A549 treated with Mapracorat at 1 μM for 4 hours (cell line): ENCODE measurements at places on chromosomes 4 and X. TPM values are rescaled to one million over a fixed set of nuclear protein-coding genes. Genes with fewer than 3 reads are reported as not detected.

Gene RTL9
- 0.09 to 0.13 TPM (median 0.11 TPM) in 5 replicates for total RNA-seq

Gene SSX1
- not detected in 5 replicates for total RNA-seq

Gene WWC2
- total RNA-seq, result 12.3 to 18.5 TPM (median 16.5 TPM) in 5 replicates

Gene HSD17B13
- total RNA-seq, result not detected in 5 replicates

Gene DCHS2
- total RNA-seq, result 0.02 to 0.09 TPM in 2 of 5 replicates, not detected in the others

Gene CSAG3
- total RNA-seq, result not detected in 5 replicates
